ENCODE measurements at places on chromosomes 12 and 14.

DNA sequence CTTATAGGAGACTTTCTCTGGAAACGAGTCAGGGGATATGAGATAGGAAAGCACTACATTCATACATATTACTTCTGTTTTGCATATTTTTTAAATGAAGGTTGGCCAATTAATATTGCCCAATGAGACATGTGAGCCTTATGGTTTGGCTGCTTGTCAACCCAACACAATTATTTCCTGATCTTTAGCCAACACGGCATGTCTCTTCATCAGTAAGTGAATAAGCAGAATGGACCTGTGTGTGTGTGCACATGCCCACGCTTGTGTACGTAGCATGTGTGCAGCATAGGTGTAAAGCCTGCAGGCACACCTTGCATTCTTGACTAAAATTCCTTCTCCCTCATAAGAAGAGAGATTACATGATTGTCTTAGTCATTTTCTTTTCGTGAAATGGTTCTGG is 88.3 kb downstream of the STON2 start:
- DNase-seq = peak; percentile 6

- DNase-seq = no peak
Measured at GRCh38 chr12:84696908-84697540, 215.6 kb downstream of the SLC6A15 start.

GRCh38 chr14:101402936-101403660 is 158.2 kb upstream of the DIO3 start:
- DNase-seq = no peak

DNA sequence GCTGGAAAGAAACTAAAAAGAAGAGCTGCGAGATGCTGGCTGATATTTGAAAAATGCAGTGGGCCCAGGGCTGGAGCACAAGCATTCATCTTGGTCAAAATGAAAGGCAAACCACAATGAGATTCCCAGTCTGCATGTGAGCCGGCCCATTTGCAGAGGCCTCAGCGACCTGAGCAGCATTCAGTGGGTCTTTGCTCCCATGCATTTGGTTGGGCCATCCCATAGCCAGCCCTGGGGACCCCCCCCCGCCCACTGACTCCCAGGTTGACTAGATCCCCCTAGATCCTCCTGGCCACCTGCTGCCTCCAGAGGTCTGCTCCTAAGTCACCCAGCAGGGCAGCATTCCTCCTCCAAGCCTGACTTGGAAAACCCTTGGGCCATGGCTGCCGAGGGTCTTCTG is 59.8 kb downstream of the PRMT8 start:
- DNase-seq = no peak

- DNase-seq = no peak
Measured at GRCh38 chr14:101090976-101091375, 187.5 kb upstream of the RTL1 start.

GRCh38 chr12:64010069-64010686 is 165.7 kb downstream of the SRGAP1 start:
- no peak for DNase-seq

GRCh38 chr14:65356327-65356836 is 56.1 kb upstream of the FUT8 start:
- DNase-seq = no peak

- DNase-seq = no peak
Measured at GRCh38 chr12:94421868-94422740, 37.6 kb downstream of the CEP83 start.

GRCh38 chr12:51448618-51449256 is 24.1 kb downstream of the SLC4A8 start:
- no peak for DNase-seq

- no peak for DNase-seq
Measured at GRCh38 chr12:62848418-62848817, 86.5 kb downstream of the PPM1H start.

- DNase-seq = no peak
Measured at GRCh38 chr14:51539571-51540037, 112.1 kb upstream of the FRMD6 start.

GRCh38 chr14:100660882-100661635 is 65.6 kb upstream of the DLK1 start:
- DNase-seq = no peak

DNA sequence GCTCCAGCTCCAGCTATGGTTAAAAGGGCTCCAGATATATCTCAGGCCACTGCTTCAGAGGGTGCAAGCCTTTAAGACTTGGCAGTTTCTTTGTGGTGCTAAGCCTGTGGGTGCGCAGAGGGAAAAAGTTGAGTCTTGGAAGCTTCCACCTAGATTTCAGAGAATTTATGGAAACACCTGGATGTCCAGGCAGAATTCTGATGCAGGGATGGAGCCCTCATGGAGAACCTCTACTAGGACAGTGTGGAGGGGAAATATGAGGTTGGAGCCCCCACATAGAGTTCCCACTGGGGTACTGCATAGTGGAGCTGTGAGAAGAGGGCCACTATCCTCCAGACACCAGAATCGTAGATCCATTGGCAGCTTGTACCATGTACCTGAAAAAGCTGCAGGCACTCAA is 69.9 kb downstream of the SDR9C7 start:
- no peak for DNase-seq

GRCh38 chr12:100324498-100324897 is 32.4 kb upstream of the SLC17A8 start:
- DNase-seq = no peak

- DNase-seq = no peak
Measured at GRCh38 chr12:3002646-3003045, 43.4 kb downstream of the TEAD4 start.

- DNase-seq = no peak
Measured at GRCh38 chr12:115474539-115475353, 790.8 kb upstream of the TBX3 start.

- DNase-seq = no peak
Measured at GRCh38 chr14:67941456-67942018, 122.0 kb downstream of the RAD51B start.

DNA sequence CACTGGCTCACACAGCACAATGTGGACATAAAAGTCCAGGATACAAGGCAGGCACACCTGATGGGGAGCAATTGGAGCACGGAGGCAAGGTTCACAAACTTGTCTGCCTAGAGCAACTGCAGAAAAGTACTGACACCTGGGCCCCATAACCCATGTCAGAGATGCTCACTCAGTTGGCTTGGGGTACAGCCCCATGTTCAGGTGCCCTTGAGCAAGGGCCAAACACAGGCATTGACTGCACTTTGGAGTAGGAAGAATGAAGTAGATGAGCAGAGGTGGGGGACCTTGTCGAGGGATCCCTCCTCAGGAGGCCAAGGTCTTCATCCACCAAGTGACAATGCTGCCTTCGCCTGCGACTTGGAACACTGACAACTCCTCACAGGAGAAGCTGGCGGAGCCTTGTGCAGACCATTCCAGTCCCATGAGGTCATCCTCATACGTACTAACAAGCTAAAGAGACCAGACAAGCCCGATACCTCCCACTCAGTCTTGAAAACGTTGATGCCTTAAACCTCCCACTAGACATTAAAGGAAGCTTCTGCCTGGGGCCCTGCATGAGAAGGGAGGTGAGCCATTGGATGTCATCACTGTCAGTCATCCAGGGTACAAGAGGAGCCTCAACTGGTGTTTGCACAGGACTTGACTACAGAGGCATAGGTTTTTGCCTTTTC is 42.5 kb upstream of the C14orf180 start:
- no peak for DNase-seq

- no peak for DNase-seq
Measured at GRCh38 chr12:62211510-62211909, 48.7 kb upstream of the USP15 start.

DNA sequence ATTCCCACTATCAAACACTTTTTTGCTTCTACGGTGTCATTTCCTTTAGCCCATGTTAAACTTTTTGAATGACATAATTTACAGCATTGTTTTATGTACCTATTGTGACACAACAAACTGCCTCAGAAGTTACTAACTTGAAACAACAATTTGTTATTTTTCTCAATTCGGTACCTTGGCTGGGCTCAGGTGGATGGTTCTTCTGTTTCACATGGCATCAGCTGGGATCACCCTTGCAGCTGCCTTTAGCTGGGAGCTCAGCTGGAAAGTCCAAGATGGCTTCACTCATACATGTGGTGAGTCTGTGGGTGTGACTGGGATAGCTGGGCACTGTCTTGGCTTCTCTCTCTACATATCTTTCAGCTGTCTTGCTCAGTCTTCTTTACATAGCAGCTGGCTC is 156.0 kb downstream of the GXYLT1 start:
- DNase-seq = no peak

- DNase-seq = no peak
Measured at GRCh38 chr14:104707608-104708595, 16.1 kb upstream of the ADSS1 start.

DNA sequence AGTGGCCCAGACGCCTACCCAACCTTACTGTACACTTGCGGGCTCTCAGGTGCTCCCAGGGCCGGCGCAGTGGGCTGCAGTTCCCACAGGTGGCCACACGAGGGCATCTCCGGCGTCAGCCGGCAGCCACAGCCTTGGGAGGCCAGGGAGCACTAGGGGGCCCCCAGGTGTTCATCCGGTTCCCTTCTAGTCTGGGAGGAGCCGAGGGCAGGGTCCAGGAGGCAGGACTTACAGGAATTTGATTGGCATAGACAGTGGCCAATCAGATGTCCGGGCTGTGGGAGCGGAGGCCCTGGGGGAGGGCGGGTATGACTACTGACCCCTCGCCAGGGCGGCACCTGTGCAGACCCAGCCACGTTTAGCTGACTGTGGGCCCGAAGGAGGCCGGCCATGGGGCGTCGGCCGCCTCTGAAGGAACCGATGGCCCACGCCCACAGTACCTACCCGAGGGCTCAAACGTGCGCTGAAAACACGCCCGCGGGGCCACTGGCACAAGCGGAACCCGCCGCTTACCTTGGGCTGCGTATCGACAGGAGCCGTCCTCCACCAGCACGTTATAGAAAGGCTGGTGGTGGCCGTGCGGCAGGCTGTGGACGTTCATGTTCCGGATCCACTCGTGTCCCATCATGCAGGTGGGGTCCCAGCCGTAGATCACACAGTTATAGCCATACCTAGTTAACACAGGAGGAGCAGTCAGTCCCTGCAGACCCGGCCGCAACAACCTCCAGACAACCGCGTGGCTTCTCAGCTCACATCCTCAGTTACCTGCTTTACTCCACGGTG is 34.8 kb downstream of the FBXO21 start:
- peak; percentile 87 for DNase-seq

GRCh38 chr14:76153919-76154318 is 2.2 kb downstream of the GPATCH2L start:
- no peak for DNase-seq

DNA sequence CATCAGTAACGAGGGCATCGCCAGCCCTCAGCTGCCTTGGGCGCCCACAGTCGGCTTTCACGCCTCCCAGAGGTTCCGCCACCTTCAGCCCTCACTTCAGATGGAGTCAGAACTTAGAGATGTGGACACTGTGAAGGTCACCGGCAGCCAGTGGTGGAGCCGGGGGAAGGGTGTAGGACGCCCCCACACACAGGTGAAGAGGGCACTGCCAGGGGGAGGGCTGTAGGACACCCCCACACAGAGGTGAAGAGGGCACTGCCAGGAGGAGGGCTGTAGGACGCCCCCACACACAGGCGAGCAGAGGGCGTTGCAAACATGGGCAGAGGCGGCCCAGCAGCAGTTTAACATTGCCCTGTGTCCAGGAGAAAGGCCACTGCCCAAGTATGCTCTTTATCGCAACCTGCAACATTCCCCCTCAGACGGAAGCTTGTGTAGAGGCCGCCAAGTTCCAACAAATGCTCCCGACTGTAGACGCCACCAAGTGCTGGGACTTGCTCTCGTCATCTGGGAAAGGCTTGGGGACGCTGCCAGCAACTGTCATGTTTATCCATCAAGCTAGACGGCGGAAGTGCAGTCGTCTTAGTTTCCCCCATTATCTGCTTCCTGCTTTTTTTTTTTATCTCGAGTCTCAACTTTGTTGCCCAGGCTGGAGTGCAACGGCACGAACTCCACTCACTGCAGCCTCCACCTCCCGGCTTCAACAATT is 4.9 kb upstream of the ANKLE2 start:
- no peak for DNase-seq

- no peak for DNase-seq
Measured at GRCh38 chr14:53979747-53980642, 23.4 kb upstream of the BMP4 start.

- no peak for DNase-seq
Measured at GRCh38 chr12:47238669-47239114, 158.9 kb upstream of the AMIGO2 start.

DNA sequence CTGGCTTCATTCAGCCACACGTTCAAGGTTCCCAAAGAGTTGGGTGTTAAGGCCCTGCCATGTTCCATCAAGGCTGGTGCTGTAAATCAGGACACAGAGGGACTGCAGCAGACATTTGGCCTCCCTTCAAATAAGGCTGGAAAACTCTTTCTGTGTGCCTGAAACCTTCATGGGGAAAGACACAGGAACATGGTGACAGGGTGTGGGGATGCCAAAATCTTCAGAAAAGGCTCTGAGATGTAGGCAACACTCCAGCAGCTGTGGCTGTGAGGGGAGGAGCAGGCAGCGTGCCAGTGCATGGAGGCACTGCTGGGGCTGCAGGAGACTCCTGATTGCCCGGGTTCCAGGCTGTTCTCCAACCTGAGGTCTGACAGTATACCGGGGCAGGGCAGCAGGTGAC is 15.0 kb downstream of the POMT2 start:
- no peak for DNase-seq

- no peak for DNase-seq
Measured at GRCh38 chr12:32146074-32146873, 39.6 kb downstream of the BICD1 start.

GRCh38 chr12:94644141-94644979 is 6.0 kb downstream of the TMCC3 start:
- DNase-seq = peak; percentile 22

- no peak for DNase-seq
Measured at GRCh38 chr14:33483110-33483509, 467.8 kb downstream of the EGLN3 start.

DNA sequence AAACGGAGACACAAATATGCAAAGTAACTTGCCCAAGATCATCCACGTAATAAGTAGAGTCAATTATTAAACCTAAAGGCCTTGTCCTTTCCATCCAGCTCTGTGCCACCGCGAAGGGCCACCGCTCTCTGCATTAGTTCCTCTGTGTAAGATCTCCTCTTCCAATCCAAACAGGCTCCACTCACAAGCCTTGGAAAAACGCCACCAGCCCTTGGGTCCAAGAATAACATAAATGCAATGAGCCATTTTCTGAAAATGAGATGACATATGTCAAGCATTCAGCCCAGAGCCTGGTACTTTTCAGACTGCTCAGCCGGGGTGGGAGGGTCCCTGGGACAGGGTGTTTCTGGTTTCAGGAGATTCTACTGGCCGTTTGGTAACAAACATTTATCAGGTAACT is 30.0 kb downstream of the DGLUCY start:
- DNase-seq = no peak

- peak; percentile 40 for DNase-seq
Measured at GRCh38 chr12:132711080-132711843, 620 bp downstream of the PGAM5 start.

DNA sequence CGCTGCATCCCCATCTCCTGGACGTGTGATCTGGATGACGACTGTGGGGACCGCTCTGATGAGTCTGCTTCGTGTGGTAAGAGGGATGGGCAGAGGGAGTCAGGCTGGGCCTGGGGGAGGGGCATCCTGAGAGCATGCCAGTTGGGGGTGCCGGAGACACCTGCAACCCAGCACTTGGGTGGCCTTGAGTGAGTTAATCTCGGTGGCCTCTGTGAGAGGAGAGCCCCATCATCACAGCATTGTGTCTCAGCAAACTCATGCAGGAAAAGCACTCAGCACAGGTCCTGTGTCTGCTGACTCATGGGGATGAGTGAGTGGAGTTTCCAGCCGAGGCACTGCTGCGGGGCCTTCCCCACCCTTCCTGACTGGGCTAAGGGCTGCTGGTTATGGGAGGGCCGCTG is 19.6 kb upstream of the LRP1-AS start:
- DNase-seq = no peak
